ENCODE measurements at places on chromosomes 3 and 15. TPM values are rescaled to one million over a fixed set of nuclear protein-coding genes. Genes with fewer than 3 reads are reported as not detected.

- DNase-seq: no peak
These were observed 1198.0 kb downstream of the ROBO1 start for GRCh38 chr3:78569804-78570203.

The EPHB3 gene
- 4.9 TPM for total RNA-seq

The SLC41A3 gene
- total RNA-seq: 72.0 TPM

DNA sequence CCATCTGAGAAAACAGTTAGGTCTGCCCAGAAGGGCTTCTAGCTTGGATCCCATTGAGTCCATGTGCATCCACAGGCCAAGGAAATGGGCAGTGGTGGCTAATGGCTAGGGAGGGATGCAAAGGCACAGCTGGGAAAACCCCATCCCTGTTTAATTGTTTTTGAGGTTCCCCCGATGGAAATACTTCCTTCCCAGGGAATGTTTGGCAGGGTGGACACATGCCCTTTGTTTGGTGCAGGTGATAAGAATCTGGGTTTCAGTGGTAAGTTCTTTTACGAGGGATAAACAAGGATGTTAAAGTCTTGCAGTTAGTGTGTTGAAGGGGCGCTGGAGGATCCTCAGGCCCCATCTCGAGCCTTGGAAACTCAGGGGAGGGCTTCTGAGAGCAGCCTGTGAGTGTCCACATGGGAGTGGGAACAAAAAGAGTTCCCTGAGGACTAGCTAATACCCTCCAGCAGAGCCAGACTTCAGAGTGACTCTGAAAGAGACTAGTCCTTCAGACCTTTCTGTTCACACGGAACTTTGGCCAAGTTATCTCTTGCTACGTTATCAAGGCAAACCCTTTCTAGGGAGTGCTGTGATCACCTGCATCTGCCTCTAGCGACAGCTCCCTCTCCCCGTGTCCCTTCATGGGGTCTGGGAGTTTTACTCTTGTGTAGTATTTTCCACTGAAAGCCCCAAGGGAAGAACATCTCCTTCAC lies 17.4 kb downstream of the PTPRG start:
- DNase-seq: no peak

- no peak for DNase-seq
These were observed 17.3 kb upstream of the PLXNA1 start for GRCh38 chr3:126965526-126966080.

GRCh38 chr3:72043204-72044133 lies 258.5 kb upstream of the PROK2 start:
- DNase-seq: no peak

The ITIH3 gene
- 4.6 TPM for total RNA-seq

Measured in ureter (tissue), 1 donor.